Activated naive CD4-positive, alpha-beta T cell treated with anti-CD3 and anti-CD28 coated beads, Interleukin-2, amount 10 ng/mL, durations not matched to agents 5 hours and 36 hours (primary cell): ENCODE measurements at places on chromosomes 4 and X. TPM values are rescaled to one million over a fixed set of nuclear protein-coding genes. Genes with fewer than 3 reads are reported as not detected.

Gene PNPLA4
- 6.1 TPM for total RNA-seq

Gene OTUD6A
- not detected for total RNA-seq

Gene FAM184B
- total RNA-seq = not detected

Gene LIMCH1
- not detected for total RNA-seq

Gene SGCB
- 7.8 TPM for total RNA-seq

Gene HS3ST1
- not detected for total RNA-seq

Gene ITM2A
- 141 TPM for total RNA-seq

Gene ALAS2
- not detected for total RNA-seq

Gene FOXR2
- total RNA-seq = not detected

Gene ZDHHC15
- total RNA-seq = 0.22 TPM

Gene FRMD7
- not detected for total RNA-seq

Gene HDX
- 1.0 TPM for total RNA-seq

Gene MUC7
- not detected for total RNA-seq

Gene SYP
- total RNA-seq = 1.4 TPM

Gene BMP15
- total RNA-seq = not detected

Gene SLC26A1
- 0.18 TPM for total RNA-seq

Gene PITX2
- not detected for total RNA-seq

Gene NFXL1
- total RNA-seq = 10.1 TPM

Gene COX7B2
- total RNA-seq = not detected

Gene GALNTL6
- not detected for total RNA-seq

Gene UGT8
- not detected for total RNA-seq

Gene ELF4
- 36.7 TPM for total RNA-seq

Gene AGA
- 29.3 TPM for total RNA-seq

Gene ZRSR2
- total RNA-seq = 20.8 TPM

Gene C1QTNF7
- not detected for total RNA-seq

Gene RHOH
- total RNA-seq = 178 TPM

Gene MGARP
- not detected for total RNA-seq

Gene SSX3
- total RNA-seq = not detected

Gene HSD17B13
- 0.26 TPM for total RNA-seq

Gene HELT
- not detected for total RNA-seq

Gene NSD2
- total RNA-seq = 189 TPM

Gene GRID2
- total RNA-seq = not detected

Gene GC
- total RNA-seq = not detected

Gene MAGEE1
- total RNA-seq = 4.8 TPM

Gene FGFBP1
- total RNA-seq = not detected

Gene TLR3
- 0.40 TPM for total RNA-seq
